ENCODE measurements at places on chromosomes 7 and 10.
A peak's percentile ranks its signal among the peaks of the same experiment; 100 is the strongest.

DNA sequence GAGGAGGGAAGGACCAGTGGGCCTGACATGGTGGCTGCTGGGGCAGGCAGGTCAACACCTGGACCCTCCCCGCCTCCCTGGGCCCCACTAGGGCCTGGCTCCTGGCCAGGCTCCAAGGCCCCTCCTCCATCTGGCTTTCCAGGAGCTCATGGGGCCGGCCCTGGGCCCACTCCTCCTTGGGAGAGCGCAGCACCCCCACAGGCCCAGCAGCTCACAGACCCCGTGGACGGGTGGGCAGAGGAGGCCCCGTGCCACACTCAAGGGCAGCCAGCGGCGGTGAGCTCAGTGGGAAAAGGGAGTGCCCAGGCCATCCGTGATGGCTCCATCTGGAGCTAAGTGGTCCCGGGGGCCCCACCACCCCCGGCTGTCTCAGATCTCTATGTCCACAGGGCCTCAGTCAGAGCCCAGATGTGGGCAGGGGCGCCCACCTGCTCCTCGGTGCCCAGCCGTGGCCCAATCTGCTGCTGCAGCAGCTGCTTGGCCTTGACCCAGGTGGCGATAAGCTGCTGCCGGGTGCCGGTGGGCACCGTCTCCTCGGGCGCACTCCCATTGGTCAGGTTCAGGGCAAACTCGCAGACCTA, 32.8 kb downstream of the CFAP46 start:
- no peak for DNase-seq

GRCh38 chr7:45136106-45137060, 21.2 kb upstream of the RAMP3 start:
- DNase-seq: peak; percentile 74

GRCh38 chr10:99695761-99696160, 36.2 kb downstream of the COX15 start:
- no peak for DNase-seq

DNA sequence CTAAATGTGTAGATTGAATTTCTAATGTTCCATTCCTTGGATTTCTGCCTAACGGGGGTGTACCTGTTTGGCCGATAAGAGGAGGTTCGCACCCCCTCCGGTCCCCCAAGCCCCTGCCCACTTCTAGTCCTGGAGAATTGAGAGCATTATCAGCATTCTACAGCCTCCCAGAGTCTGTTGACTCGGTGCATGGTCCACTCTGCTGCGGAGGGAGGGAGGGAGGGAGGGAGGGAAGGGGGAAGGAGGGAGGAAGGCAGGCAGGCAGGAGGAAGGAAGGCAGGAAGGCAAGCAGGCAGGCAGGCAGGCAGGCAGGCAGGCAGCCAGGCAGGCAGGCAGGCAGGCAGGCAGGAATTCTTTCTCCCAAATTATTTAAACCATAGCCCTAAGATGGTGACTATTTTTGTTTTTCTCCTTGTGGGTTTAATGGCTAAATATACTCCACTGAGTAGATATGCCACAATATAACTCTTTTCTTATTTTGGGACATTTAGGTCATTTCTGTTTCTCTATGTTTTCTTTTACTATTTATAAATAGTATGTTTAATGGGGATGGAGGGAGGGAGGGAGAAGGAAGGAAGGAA, 69.5 kb upstream of the CHST15 start:
- no peak for DNase-seq

DNA sequence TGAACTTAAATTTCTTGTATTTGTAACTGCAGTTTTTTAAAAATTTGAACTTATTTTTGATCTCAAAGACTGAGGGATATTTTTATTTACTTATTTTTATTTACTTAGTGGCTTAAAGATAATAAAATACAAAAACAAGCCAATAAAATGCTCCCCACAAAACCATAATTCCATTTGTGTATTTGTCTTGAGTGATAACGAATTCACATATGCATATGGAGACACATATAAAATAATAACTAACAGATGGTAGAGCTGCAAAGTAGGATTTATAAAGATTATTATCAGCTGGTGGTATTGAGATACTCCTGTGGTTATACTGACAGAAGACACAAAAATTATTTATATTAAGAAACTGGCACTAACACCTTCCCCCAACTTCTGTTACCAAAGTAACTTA, 90.2 kb upstream of the RPA3 start:
- DNase-seq: no peak

- DNase-seq: no peak
Observed at GRCh38 chr7:73487486-73487885, 34.6 kb downstream of the BAZ1B start.

DNA sequence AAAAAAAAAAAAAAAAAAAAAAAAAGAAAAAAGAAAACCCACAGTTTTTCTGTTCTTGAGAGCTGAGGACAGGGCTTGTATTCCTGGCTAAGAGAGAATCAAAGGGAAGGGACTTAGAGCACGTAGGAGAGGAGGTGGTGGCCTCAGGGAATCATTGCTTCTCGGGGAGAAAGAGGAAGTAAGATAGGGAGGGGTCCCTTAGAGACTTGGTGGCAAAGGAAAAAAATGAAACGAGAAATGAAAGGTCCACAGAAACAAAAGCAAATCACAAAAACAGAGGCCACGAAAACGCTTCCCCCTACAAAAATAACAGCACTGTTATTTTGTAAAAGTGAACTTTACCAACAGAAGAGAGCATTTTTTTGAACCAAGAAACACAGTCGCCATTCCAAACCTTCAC, 323.1 kb upstream of the GALNT17 start:
- no peak for DNase-seq

- DNase-seq: no peak
Observed at GRCh38 chr7:113004726-113005454, 81.7 kb downstream of the GPR85 start.

GRCh38 chr7:6495597-6496262, 48.0 kb upstream of the DAGLB start:
- no peak for DNase-seq

DNA sequence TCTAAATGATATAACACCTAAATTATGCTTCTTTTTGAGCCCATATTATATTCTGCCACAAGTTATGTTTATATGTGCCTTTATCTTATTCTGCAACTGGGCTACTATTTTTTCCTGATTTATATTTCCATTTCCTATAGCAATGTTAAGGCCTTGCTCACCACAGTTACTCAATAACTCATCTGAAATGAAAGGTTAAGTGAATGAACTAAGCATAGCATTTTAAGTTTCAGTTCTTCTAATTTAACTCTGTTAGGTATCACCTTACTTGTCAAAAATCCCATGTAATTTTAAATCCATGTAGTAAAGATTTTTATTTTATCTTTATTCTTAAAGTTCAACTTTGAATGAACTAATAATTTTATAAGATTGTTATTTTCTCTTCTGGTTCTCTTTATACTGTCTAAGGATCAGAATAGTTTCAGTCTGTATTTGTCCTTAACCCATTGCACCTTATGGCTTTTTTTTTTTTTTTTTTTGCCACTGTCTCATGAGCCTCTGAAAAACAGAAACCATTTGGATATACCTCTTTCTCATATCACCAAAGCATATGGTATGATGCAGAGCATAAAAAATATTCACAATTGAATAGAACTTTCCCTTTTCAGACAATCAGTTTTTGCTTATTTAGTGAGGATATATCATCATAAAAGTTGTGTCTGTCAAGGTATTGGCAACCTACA, 301.8 kb upstream of the ZWINT start:
- DNase-seq: no peak

DNA sequence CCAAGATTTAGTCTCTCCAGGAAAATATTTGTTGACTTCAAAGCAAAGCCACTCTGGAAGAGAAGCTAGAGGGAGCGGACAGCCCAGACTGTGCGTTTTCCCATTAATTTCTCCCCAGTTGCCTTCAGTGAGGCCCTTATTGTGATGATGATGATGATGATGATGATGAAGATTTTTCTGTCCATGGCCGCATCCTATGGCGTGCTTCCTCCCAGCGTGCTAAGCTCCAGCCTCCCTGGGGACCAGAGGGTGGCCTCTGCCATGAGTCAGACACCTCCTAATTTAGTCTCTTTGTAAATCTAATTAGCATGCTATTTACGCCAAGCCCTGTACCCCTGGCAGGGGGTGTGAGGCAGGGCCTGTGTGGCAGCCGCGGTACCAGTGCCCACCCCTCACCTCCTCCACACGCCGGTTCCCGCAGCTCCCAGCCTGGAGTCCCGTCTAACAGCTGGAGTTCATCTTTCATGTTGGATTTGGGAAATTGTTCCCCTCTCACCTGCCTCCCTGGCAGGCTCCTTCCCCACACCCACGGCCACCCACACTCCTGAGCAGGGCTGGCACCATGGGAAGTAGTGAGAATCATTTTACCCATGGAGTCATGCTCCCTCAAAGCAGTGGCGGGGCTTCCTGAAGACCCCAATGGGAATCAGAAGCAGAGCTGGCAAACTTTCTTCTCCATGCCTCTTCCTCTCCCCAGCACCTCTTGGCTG, 92.2 kb downstream of the C10orf105 start:
- no peak for DNase-seq

- DNase-seq: no peak
Observed at GRCh38 chr7:22256541-22257096, 100.3 kb downstream of the RAPGEF5 start.
